ENCODE measurements at places on chromosomes 12 and 14.

GRCh38 chr12:77531912-77532311, 298.8 kb upstream of the NAV3 start:
- DNase-seq = no peak

- DNase-seq = no peak
Observed at GRCh38 chr14:89293314-89293916, 123.6 kb downstream of the FOXN3 start.

- no peak for DNase-seq
Observed at GRCh38 chr12:108906971-108907370, 27.1 kb downstream of the DAO start.

- DNase-seq = no peak
Observed at GRCh38 chr14:93891756-93892504, 35.2 kb upstream of the FAM181A start.

- no peak for DNase-seq
Observed at GRCh38 chr12:85507456-85507855, 227.4 kb downstream of the ALX1 start.

GRCh38 chr12:3141339-3142321, 64.5 kb downstream of the TSPAN9 start:
- no peak for DNase-seq

DNA sequence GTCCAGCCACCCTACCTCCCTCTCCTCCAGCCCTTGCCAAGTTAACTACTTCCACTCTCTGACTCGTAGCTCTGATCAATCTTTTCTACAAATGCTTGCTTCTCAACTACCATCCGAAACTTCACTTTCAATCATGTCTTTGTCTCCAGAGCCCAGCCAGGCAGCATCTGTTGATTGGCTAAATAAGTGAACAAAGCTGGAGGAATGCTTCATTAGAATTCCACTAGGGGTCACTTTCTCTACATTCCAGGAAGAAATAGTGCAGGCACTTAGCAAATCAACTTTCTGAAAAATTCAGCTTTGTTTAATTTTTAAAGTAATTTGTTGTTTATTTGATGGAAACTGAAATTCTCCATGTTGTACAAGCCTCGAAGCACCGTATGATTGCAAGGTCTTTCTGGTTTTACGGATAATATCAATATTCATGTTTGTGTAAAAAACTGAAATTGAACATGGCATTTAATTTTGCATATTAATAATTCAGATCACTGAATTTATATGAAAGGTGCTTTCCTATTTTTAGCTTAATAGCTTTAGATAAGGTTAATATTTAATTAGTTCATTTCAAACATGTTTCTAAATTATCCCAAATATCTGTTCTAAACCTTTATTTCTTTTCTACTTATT, 32.4 kb upstream of the HELB start:
- no peak for DNase-seq
